ENCODE measurements at places on chromosomes 7 and 10.

DNA sequence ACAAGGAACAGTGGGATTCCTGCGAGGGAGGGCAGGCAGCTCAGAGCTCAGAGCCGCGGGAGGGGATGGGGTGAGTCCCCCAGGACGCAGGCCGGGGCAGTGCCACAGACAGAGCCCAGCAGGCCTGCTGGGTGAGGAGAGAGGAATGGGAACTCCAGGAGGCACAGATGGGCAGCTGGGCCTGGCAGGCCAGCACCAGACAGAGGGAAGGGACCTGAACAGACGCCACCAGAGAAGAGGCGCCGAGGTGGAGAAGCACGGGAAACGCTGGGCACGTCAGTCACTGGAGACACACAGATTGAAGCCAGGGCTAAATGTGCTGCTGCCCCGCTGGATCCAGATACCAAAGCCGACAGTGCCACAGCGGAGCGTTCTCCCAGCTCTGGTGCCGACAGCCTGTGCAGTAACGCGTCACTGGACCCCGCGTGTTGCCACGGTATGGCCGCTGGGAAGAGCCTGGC, 225.8 kb downstream of the MAD1L1 start:
- peak; percentile 9 for DNase-seq

- no peak for DNase-seq
Measured at GRCh38 chr10:61752111-61753011, 89.6 kb downstream of the CABCOCO1 start.

DNA sequence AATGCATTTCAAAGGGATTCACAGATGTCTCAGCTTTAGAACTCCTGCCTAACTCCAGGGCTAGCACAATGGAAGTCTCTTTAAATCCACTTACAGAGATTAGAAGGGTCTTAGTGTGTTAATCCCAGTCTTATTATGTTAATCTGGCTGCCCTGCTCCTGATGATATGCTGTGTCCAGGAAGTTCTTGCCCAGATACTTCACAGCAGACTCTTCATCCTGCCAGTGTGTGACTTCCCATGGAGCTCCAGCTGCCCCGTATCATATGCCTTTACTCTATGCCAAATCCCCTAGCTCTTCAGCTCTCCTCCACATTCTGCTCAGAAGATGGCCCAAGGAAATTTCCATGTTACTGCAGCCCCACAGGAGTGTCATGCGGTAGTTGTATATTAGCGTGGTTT, 533.8 kb downstream of the GALNT17 start:
- no peak for DNase-seq

DNA sequence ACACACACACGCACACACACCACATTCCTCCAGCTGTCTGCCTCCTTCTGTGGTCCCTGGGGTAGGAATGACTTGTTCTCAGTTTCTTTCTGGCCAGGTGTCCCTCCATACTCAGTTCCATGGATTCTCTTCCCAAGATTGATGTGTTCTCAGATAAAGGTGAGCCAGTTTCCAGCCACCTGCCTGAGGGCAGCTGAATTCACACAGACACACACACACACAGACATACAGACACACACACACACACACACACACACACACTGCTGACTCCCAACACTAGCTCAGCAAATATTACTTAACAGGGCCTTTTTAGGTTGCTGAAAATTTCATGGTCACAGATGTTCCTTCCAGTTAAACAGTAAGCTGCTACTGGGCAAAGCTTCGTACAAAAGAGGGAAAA, 45.4 kb upstream of the GDF10 start:
- DNase-seq, result no peak

DNA sequence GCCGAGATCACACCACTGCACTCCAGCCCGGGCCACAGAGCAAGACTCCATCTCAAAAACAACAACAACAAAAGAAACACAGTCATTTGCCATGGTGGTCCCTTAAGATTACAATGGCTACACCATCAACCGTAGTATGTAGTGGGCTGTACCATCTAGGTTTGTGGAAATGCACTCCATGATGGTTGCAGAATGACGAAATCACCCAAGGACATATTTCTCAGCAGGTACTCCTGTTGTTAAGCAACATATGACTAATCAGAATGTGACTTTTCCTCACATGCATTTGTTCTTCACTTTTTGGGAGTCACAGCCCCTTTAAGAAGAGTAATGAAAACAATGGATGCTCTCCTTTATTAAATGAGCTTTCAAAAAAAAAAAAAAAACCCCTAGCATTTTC, 11.0 kb downstream of the SVIL start:
- no peak for DNase-seq

- DNase-seq, result no peak
Measured at GRCh38 chr7:29917641-29918040, 72.0 kb downstream of the SCRN1 start.

DNA sequence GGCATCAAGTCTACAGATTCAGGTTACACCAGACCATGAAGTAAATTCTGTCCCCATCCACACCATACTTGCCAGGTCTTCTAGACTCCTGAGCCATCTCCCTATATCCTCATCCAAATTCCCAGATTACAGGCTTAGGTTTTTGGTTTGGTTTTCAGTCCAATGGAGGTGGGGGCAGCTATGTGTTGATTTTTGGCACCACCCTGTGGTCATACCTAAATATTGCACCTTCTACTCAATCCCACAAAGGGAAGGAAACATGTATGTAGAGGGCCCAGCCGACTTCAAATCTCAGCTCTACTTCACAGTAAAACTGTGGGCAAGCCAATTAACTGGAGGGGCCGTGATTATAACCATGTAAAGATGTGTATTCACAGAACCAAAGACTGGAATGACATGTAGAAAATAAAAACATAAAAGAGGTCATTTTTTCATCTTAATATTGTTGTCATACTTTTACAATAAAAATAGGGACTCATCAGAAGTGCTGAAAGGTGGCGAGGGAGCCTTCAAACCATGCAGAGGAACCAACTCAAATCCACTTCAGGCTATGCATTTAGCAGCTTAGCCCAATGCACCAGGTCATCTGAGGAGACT, 19.8 kb downstream of the ERCC6 start:
- peak; percentile 24 for DNase-seq

- no peak for DNase-seq
Measured at GRCh38 chr7:5462216-5462615, 38.6 kb upstream of the TNRC18 start.

GRCh38 chr10:56068473-56069263, 292.4 kb downstream of the ZWINT start:
- DNase-seq, result no peak
